ENCODE measurements at places on chromosomes 2 and 18.
A peak's percentile ranks its signal among the peaks of the same experiment; 100 is the strongest.

GRCh38 chr2:198973181-198973580 is 484.6 kb downstream of the SATB2 start:
- DNase-seq: no peak

- DNase-seq: no peak
Observed at GRCh38 chr2:164746713-164747112, 94.9 kb downstream of the COBLL1 start.

DNA sequence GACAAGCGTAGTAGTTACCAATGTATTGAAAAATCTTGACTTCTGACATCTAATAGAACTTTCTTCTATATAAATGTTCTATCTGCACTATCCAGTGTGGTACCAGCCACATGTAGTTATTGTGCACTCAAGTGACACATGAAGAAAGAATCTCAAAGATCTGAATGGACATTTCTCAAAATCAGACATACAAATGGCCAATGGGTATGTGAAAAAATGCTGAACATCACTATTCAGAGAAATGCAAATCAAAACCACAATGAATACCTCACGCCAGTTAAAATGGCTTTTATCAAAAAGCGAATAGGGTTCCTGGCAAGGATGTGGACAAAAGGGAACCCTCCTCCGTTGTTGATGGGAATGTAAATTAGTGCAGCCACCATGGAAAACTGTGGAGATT is 37.5 kb upstream of the SMCHD1 start:
- DNase-seq: no peak

GRCh38 chr2:133568598-133568997 is 335 bp upstream of the NCKAP5 start:
- no peak for DNase-seq

DNA sequence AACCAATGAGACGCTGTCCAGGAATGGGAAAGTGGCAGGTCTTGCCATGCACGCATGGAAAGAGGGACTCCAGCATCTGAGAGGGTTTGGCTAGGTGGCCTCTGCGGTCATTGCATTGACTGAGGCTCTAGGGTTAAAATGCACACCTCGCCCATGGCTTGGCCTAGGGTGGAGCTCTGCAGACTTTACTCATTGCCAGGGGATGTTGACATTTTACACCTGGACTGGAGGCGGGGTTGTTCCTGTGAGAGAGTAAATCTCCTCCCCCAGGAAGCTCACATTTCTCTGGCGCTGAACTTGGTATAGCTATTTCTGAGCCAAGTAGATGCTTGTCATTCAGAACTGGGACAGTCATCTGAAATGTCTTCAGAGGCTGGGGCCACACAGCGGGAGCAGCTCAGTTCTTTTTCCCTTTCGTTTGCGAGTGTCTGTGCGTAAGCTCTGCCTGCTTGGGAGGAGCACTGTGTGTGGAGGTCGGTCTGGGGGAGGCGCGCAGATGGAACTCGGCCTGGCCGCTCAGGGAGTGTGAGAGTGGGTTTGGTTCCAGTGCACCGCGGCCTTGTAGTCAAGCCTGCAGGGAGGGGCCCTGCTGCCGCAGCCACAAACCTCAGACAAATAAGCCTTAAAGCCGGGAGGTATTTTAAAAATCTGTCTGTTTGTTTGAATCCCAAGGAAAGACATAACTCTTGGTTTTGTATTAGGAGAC is 76.5 kb downstream of the LPIN1 start:
- no peak for DNase-seq

DNA sequence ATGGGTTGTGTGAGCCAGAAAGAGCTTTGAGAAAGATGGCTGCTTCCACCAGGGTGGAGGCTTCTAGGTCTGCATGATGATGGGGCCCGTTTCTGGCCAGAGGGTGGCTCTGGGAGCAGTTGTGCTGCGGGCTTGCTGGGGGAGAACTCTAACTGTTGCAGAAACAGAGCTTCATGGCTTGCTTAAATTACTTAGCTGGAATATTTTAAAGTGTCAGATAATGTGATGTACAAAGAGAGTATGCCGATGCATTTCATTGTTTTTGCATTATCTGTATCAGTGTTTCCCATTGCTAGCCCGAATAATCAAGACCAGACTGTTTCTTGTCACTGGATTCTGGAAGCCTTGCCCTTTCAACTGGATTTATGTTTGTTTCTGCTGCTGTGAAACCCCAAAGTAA is 6.3 kb upstream of the DRC1 start:
- DNase-seq: no peak

DNA sequence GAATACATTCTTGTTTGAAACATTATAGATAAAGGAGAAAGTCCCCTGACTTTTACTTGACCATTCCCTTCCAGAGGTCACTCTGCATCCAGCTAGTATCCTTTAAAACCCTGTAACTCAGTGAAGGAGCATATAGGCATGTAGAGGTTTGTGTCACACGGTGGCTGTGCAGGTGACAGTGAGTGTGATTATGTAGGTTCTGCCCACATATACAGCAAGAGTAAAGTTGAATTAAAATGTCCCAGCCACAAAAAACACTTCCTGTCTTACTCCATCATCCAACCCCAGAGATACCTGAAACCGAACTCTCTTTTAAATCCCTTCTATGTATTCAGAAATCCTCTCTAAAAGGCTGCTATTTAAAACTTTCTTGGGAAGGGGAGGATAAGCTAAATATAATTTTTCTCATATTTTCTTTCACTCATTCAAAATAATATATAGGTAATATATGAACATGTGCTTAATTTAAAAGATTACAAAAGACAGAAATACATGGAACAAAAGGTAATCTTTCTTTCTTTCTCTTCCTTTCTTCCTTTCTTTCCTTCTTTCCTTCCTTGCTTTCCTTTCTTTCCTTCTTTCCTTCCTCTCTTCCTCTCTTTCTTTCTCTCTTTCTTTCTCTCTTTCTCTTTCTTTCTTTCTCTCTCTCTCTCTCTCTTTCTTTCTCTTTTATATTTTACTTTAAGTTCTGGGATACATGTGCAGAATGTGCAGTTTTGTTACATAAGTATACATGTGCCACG is 20.6 kb upstream of the ACSL3 start:
- no peak for DNase-seq

DNA sequence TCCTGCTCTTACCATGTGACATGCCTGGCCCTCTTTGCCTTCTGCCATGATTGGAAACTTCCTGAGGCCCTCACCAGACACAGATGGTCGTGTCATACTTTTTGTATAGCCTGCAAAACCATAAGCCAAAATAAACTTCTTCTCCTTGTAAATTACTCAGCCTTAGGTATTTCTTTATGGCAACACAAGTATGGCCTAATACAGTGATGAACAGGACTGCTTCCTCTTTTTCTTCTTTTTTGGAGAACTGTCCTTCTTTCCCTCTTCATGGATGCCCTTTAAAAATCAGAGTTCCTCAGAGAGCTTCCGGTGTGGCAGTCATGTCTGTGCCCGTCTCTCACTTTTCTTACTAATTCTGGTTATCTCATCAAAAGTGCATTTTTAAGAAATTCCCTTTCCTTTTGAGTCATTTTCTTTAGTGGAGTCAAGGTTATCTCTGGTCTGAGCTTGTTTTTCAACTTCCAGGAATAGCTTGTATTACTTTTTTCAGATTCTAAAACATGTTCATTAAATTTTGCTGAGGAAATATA is 9.2 kb upstream of the IL1A start:
- DNase-seq: no peak

DNA sequence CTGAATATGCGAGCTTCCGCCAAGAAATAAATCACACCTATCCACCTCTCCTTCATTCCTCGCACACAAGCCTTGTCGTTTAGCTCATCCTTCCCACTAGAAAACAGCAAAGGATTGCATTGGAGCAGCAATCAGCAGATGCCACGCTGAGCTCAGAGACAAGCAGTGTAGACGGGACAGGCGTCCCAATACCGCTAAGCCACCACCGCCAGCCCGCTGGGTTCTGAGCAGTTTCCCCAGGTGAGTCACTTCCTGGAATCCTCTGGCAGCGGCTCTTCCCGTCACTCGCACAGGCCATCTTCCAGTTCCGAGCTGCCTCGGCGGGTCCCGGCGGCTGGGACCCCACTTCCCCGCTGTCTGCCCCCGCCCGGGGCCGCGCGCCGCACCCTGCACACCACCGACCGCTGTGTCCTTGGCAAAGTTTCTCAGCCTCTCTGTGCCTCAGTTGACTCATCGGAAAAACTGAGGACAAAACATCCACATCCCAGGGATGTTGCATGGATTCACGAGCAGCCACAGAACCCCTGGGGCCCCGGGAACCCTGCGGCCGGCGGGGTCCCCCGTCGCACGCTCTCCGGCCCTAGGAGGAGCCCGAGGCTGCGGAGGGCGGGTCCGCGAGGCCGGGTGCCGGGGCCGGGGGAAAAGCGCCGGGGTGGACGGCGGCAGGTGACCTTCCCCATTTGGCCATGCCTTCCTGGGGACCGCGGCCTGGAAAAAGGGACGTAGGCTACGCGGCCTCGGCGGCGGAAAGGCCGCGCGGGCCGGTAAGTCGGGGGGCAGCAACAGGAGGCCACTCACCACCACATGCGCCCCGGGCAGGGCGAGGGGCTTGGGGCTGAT is 573 bp downstream of the KDSR start:
- DNase-seq: peak; percentile 66

DNA sequence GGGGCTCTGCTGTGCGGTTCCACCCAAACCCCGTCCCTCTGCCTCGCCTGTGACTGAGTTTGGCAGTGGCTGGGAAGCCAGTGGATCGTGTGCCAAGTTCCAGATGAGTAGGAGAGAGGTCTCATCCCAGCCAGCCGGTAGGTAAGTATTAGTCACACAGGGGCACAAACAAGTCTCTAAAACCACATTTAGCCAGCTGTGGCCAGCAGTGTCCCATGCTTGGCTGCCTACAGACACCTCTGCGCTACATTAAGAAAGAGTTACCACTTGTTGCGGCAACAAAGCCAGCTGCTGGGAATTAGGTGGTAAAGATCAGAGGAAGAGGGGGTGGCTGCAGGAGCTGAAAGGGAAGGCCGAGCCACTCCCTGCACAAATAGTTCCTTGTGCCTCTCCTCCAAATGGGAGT is 81.2 kb downstream of the GATA6 start:
- DNase-seq: no peak
